ENCODE measurements at places on chromosomes 3 and 15.

GRCh38 chr3:10417847-10418246, 87.5 kb downstream of the ATP2B2 start:
- DNase-seq = no peak

- DNase-seq = no peak
Measured at GRCh38 chr3:13016083-13016720, 57.0 kb downstream of the IQSEC1 start.

DNA sequence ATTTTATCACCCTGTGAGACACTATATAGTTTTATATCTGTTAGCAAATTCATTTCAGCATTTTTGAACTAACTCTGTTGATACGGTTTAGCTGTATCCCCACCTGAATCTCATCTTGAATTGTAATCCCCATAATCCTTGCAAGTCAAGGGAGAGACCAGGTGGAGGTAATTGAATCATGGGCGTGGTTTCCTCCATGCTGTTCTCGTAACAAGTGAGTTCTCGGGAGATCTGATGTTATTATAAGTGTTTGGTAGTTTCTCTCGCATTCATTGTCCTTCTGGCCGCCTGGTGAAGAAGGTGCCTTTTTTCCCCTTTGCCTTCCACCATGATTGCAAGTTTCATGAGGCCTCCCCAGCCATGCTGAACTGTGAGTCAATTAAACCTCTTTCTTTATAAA, 53.2 kb upstream of the TMC3 start:
- no peak for DNase-seq

DNA sequence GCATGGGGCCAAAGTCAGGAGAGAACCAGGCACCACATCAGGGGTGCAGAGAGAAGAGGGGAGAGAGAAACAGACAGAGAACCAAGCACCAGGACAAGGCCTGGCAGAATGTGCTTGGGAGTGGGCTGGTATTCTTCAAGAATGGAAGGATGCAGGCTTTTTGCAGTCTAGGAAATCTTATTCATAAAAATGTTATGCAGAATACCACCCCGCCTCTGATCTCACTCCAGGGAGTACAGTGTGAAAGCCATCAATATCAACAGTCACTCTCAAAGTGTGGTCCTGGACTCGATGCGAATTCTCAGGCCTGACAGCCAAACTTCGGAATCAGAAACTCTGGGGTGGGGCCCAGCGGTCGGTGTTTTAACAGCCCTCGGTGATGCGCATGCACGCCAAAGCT, 16.9 kb downstream of the NTRK3 start:
- no peak for DNase-seq

DNA sequence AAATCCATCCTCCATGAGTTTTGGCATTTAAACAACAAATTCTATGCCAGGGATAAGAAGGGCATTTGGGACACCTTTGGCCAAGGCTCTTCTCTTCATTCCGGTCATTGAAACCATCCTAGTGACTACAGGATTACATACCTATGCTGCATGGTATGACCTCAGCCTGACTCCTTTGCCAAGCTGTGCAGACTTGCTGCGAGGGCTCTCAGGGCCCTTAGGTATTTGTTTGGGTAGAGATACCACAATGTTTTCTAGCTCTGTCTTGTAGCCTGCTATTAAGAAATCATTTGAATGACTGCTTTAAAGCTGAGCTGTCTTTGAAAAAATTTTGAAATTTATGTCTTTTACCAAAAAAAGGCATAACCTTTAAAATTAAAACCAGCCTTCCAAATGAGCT, 749.8 kb upstream of the SGO1 start:
- DNase-seq = no peak

DNA sequence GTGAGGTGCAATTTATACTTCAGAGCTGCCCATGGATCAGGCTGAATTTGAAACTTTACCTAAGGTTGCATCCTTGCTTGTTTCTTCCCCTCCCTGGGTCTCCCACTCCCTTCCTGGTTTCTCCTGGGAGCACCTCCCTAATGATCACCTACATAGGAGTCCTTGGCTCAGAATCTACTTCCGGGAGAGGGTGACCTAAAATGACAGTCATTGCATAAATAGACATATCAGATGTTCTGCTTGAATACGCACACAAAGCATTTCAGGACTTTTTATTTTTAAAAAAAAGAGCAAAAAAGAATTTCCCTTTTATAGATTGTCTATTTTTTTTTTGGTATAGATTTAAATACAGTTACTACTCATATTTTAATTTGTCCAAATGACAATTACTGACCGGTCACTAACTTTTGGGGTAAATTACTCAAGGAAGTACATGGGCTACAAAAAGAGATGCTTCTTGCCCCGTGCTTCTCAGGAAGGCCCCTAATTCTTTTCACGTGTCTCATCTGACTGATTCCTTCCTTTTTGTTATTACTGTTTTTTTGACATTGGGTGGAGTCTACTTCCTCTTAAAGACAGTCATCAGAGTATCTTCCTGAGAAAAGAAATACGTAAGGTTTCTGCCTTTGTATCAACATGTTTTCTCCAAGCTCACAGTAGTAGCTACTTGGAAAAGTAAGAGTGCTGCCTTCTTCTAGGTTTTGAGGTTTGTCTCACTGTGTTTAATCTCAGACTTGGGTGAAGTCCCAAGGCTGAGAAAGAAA, 4.9 kb upstream of the MYZAP start:
- no peak for DNase-seq
